ENCODE measurements at places on chromosomes 11 and 22.

DNA sequence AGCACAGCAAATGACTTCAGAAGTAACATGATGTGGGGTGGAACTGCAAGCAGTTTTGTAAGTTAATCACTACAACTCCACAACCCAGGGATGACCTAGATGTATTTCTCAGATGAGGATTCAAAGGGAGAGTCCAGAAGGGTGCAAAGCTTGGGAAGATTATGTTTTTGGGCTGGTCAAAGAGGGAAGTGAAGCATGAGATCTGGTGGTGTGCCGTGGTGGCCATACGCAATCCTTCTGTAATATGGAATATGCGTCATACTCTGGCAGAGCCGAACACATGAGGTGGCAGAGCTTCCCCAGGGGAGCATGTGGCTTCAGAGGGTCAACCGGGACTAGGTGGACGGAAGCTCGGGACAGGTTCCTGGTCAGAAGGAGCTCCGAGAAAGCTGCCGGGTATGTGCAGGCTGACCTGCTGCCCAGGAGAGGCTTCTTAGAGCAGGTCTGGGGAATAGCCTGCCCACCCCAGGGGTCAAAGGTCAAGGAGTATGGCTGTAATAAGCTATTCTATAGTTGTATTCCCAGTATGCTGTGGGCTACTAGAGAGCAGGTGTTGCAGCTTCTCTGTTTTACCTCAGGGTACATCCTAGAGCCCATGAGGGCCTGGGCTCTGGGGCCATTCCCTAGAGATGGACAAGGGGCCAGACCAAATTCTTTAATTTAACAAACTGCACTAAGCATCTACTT is 70.1 kb upstream of the PHOX2A start:
- no peak for DNase-seq

DNA sequence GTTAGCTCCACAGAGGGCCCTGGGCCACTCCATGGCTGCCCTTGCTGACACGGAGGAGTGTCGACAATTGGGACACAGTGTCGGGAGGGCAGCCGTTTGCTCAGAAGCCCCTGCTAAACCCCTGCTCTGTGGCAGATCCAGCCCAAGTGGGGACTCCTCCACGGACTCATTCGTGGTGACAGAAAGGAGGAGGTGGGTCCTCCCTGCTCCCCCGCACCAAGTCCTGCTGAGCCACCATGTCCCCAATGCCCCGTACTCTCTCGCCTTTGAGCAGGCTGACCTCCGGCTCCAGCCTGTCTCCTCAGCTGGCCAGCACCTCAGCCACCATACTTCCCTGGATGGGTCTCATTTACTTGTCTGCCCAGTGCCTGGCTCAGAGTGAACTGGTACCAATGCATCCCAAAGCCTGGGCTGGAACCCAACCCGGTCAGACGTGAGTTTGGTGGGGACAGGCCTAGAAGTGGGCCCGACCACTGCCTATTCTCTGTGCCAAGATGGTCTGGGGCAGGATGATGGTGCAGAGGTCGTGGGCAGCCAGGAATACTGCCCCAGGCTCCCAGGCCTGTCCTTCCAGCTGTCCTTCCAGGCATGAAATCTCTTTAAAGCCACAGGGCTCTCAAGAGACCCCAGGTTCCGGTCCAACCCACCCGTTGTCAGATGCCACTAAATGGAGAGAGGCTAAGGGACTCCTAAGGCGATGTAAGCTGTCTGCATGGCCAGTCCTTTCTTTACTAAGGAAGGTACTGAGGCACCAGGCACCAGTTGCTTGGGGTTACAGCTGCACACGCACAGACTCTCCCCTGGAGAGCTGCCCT is 4.3 kb downstream of the CBX6 start:
- DNase-seq = no peak

GRCh38 chr11:30483056-30483455 is 103.1 kb downstream of the MPPED2 start:
- DNase-seq = no peak

DNA sequence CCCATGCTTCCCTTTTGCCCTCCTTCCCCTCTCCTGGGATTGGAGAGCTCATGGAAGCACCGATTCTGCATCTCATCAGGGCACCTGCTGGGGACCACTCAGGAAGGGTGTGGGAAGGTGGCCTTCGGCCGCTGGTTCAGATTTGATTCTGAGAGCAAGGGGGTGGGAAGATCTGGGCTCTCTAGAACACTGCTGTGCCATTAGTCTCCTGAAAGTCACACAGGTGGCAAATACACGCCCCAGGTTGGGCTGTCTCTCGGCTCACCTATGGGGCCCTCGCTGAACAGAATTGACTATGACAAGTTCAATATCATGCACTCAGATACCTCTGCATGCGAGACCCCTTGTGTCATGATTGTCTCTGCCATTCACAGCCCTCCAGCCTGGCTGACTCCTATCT is 12.8 kb upstream of the APOBEC3A start:
- no peak for DNase-seq

DNA sequence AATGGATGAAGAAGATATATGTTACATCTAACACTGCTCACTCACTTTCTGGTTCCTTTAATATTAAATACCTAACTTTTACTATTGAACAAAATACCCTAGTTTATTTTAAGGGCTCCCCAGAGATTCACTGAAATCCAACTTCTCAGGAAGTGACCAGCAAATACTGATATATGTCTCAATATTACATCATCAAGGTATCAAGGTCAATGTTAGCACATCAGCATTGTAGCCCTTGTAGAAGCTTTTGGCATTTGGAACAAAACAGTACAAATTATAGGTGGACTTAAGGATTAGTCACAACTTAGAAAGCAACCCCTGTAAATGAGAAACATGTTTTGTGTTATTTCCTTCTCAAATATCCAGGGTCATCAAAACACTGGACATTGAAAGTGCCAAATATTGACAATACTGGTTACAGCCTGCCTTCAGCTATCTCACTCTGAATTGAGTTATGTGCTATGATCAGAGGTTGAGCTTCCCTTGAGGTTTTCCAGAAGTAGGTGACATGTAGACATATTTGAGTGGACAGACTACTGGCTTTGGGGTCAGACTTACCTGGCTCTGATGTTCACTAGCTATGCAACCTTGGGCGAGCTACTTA is 1.9 kb upstream of the ATL3 start:
- DNase-seq = no peak

- no peak for DNase-seq
Measured at GRCh38 chr11:32098142-32098903, 7.4 kb downstream of the RCN1 start.

GRCh38 chr11:130099356-130099755 is 29.7 kb downstream of the APLP2 start:
- no peak for DNase-seq

DNA sequence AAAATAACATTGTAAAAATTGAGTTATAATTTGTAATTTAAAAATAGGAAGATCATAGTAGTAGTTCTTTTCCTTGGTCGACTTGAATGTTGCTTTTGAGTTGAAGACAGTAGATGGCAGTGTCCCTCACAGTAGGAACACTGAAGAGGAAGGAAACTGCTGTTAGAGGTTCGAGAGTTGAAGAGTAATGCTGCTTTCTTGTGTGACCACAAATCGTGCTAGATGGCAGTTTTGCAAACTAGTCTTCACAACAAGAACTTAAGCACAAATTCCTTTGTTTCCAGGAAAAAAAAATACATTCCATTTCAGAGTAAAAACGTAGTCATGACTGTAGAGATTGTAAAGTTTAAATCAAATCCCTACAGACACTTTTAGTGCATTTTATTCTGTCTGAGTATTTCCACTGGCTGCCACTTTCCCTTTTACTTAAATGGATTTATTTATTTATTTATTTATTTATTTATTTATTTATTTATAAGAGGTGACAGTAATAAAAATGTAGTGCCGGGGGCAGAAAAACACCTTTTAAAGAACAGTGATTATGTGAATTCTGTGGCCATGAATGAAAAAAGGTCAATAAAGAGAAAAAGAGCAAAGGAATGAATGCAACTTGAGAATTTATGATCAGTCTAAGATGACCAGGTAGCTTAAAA is 54.6 kb downstream of the SPECC1L start:
- DNase-seq = peak; percentile 82

DNA sequence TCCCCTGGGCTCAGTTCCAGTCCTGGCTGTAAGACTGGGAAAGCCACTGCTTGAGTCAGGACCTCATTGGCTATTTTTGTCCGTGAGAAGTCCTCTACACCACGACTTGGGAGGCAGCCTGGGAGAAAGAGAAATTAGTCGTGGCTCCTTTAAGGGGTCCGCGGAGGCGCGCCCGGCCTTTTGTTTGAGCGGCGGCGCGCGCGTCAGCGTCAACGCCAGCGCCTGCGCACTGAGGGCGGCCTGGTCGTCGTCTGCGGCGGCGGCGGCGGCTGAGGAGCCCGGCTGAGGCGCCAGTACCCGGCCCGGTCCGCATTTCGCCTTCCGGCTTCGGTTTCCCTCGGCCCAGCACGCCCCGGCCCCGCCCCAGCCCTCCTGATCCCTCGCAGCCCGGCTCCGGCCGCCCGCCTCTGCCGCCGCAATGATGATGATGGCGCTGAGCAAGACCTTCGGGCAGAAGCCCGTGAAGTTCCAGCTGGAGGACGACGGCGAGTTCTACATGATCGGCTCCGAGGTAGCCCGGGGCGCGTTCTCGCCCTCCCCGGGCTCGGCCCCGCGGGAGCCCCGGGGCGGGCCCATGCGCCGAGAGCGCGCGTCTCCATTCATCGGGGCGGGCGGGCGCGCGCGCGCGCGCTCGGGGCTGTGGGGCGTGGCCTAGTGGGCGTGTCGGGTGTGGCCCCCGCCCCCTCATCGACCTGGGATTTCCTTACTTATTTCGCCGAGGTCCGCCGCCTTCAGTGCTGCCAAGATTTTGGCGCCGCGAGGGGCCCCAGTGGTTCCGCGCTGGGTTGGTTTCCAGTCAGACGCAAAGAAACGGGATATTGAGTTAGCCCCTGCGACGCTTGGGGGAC is at the start of gene SMARCB1:
Gene SMARCB1 (plus strand): TSS at position 215 of the 848 bp plus-strand sequence. CDS start 204 bp downstream, at position 419.
- DNase-seq = peak; percentile 89

DNA sequence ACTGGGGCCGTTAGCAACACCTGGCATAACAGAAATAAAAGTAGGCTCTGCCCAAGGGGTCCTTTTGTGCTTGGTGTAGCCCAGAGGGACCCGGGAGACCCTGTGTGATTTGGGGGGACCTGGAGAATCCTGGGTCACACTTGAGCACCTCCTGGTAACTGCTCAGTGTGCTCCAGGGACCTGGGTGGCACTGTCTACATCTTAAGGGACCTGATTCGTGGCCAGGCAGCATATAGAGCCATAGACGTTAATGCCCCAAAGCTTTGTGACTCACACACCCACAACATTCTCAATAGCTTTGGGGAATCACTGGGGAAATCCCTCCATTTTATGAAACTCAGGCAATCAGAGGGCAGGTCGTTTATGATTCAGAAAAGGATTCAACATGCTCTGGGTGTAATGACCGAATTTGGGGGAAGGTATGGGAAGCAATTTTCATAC is 3.6 kb upstream of the IGF2 start:
- peak; percentile 12 for DNase-seq

DNA sequence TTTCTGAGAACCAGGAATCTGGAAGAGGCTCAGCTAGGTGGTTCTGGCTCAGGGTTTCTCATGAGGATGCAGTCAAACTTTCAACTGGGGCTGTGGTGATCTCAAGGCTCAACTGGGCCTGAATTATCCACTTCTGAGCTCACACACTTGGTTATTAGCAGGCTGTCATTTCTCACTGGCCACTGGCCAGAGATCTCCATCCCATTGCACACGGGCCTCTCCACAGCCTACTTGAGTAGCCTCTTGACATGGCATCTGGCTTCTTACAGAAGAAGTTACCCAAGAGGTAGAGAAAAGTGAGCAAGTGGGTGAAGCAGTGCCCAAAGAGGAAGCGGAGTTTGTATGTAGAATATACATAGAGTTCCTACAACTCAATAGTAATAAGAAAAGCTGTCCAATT is 16.0 kb downstream of the CALCA start:
- DNase-seq = no peak

DNA sequence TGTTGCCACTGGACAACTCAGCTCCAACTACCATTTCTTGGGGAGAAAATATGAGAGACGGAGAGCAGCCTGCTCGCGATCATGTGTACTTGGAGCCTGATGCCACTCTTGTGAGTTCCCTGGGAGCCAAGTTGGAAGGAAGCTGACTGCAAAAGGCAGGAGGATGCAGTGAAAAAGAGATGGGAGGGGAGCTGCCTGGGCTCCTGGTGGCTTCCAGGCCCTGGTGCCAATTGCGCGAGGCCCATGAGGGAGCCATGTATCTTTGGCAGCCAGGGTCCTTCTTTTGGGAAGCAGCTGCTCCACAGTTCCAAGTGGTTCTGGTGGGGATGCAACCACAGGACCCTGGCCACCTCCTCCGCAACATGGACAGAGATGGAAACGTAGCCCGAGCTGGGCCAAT is 11.1 kb downstream of the C11orf91 start:
- no peak for DNase-seq

DNA sequence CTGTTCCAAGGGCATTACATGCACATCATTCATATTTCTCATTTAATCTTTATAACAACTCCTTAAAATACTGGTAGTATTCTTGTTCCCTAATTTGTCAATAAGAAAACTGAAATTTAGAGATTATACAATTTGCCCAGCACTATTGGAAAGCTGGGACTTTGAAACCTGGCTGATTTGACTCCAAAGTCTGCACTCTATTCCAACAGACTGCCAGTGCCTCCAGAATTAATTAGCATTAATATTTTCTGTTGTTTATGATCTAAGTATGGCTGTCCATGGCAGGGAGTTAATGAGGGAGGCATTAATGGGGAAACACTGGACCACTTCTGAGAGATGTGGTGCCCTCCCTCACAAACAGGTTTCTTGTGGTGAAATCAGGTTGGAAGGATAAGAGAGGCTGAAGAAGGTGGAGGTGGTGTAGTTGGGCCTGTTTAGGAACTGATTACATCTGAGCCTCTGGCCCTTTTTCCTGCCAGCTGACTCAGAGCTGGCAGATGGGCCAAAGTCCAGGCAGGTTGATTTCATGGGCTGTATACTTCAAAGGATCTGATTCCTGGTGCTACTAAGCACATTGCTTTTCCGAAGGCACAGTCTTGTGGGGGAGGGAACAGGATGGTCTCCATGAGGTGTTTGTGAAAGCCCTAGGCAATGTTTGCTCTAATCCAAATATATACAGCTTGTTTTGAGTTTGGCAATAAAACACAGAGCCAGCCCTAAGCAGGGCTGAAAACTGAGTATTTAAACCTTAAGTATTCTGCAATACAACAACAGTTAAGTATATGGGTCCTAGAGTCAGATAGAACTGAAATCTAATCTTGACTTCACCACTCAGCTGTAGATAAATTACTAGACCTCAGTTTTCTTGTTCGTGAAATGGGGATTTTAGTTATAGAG is 21.0 kb upstream of the RAB30 start:
- no peak for DNase-seq

GRCh38 chr22:37060801-37061610 is 9.5 kb downstream of the KCTD17 start:
- DNase-seq = no peak

Data from astrocyte (in vitro differentiated cells and primary cell).